ENCODE measurements at places on chromosomes 11 and 22. TPM values are rescaled to one million over a fixed set of nuclear protein-coding genes. Genes with fewer than 3 reads are reported as not detected.

Gene PLAAT5
- total RNA-seq, result 25.7 TPM

Gene DRICH1
- 2.8 TPM for total RNA-seq

Gene PNPLA5
- total RNA-seq, result not detected

Gene TMEM41B
- total RNA-seq, result 54.6 TPM

Gene OPCML
- total RNA-seq, result not detected

Gene COX8A
- total RNA-seq, result 597 TPM

Gene SYT8
- 1.7 TPM for total RNA-seq

Gene OR6X1
- total RNA-seq, result not detected

Gene HPS4
- 83.9 TPM for total RNA-seq
